Panc1 (cell line): ENCODE measurements at places on chromosomes 13 and 19. TPM values are rescaled to one million over a fixed set of nuclear protein-coding genes. Genes with fewer than 3 reads are reported as not detected.

OR10H1 gene
- total RNA-seq: not detected

DNA sequence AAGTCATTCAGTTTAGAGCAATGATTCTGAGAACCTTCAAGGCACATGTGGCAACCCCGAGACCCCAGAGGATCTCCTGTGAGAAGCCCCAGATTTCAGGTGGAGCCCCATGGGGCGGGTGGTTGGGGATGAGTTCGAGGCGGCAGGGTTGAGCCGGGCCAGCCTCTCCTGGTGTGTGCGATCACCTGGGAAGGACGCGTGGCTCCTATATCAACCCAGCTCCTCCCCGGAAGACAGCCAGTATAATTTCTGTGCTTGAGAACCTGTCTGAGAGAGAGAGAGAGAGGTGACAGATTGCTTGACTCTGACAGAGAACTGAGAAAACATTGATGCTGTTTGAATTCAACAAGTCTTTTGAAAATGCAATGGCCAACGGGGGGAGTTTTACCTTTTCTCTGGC is 89.0 kb downstream of the TEX29 start:
- DNase-seq: no peak

- no peak for DNase-seq
These were observed 1.5 kb upstream of the ATP5F1D start for GRCh38 chr19:1239796-1240737.

DNA sequence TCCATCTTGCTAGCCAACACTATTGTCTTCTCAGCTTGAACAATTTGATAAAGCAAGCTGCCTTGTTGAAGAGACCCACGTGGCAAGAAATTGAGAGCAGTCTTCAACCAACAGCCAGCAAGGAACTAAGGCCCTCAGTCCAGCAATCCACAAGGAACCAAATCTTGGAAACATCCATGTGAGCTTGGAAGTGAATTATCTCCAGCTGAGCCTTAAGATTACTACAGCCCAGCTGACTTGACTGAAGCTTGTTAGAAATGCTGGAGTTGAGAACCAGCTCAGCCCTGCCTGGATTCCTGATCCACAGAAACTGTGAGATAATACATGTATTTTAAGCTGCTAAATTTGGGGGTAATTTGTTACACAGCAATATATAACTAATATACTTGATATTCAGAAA is 26.2 kb upstream of the DCT start:
- DNase-seq: no peak

TMEM145 gene
- total RNA-seq: 3.0 TPM

- no peak for DNase-seq
These were observed 748 bp downstream of the LHFPL6 start for GRCh38 chr13:39602277-39602613.

GRCh38 chr13:37207691-37208451 is 102.4 kb upstream of the CSNK1A1L start:
- DNase-seq: no peak

DNA sequence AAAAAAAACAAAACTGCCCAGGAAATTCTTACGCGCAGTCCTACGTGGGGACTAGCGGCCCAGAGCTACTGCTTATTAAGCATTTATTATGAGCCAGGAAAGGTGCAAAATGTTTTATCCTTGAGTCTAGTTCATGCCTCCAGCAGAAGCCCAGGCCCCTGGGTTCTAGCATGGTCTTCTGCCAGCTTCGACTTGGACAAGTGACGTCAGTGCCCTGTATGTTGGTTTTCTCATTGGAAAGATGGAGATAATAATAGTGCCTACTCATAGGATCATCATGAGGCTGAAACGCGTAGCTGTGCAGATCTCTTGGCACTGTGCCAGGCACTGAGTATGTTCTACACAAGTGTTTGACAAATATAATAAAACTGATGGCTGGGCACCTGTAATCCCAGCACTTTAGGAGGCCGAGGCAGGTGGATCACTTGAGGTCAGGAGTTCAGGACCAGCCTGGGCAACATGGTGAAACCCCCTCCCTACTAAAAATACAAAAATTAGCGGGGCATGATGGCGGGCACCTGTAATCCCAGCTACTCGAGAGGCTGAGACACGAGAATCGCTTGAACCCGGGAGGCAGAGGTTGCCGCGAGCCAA is 12.4 kb upstream of the SULT2B1 start:
- DNase-seq: no peak

GRCh38 chr19:50501186-50501567 is 9.8 kb downstream of the JOSD2 start:
- no peak for DNase-seq

- DNase-seq: no peak
These were observed 100.2 kb downstream of the ENOX1 start for GRCh38 chr13:43686557-43686956.

KBTBD7 gene
- 5.5 TPM for total RNA-seq

IGLON5 gene
- 0.13 TPM for total RNA-seq

DNA sequence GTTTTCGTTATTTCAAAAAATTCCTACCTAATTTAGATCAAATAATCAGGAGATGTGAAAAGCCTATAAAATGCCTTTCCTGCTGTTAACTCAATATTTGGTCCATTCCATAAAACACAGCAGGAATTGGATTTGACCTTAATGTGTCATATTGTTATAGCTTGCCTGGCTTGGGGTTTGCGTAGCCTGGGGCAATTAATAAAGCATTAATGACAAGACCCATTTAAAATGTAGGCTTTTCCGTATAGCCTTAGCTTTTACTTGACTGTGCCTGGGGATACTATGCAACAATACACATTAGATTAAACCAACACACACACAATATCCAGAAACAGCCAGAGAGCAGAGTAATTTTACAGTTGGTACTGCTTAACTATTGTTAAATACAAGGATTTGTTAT is 117.2 kb upstream of the MAB21L1 start:
- DNase-seq: no peak

DNA sequence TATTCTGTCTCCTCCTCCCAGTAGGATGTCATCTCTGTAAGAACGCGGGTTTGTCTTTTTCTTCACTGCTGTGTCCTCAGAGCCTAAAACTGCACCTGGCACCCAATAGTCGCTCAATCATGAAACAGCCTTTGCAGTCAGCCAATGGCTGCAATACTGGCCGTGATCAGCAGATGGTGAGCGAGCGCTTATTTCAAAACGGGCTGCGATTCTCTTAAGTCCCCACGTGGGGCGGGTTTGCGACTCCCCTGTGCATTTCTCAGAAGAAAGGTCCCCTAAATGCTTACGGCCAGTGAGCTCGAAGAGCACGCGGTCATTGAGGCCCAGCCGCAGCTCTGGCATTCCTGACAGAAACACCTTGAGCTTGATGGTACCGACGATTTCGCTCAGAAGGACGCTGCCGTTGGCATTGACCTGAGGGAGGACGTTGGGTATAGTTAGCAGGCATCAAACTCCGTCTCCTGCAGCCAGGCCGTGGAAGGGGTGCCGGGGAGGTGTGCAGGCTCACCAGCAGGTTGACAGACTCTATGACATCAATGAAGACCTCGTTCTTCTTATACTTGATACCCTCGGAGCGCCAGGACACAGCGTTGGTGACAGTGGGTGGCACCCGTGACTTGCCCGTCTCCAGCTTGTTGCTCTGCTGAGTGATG is 6.0 kb downstream of the AP1M2 start:
- DNase-seq: peak; percentile 76

KIR3DL1 gene
- total RNA-seq: not detected

DNA sequence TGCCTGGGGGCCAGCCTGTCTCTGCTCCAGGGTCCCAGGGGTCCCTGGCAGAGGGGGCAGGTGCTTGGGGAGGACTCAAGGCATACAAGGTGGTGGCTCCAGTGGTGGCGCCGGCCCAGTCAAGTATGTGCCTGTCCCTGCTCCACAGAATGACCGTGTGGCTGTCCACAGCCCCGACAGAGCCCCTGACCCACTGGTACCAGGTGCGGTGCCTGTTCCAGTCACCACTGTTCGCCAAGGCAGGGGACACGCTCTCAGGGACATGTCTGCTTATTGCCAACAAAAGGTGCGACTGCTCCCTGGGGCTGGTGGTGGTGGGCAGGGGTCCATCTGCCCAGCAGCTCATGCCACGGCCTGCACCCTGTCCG is 8.2 kb downstream of the YIPF2 start:
- DNase-seq: no peak

DNA sequence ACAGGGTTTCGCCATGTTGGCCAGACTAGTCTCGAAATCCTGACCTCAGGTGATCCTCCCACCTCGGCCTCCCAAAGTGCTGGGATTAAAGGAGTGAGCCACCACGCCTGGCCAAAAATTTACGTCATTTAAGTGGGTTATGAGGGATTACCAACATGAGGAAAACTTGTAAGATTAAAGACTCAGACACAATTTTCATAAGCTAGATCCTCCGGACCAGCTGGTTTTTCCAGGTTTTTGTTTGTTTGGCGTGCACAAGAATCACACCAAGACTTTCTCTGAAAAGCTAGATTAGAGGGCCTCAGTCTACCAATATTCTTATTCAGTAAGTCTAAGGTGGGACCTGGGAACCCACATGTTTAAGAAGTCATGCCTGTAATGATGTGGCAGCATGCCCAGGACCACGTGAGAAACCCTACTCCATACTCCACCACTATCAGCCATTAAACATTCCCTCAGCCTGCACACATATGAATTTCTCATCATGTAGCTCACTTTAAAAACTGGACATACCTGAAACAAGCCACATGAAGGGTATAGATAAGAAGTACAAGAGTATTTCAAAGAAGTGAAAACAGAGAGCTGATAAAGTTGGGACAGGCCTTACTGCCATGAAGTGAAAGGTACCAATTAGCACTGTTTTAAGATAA is 25.7 kb downstream of the DIAPH3 start:
- no peak for DNase-seq

- DNase-seq: no peak
These were observed 192.0 kb upstream of the SOX1 start for GRCh38 chr13:111874981-111875380.

GRCh38 chr19:1261538-1261797 is 7.7 kb upstream of the CIRBP start:
- DNase-seq: no peak

GRCh38 chr13:113863524-113864272 is at the start of gene GAS6:
Gene GAS6 (minus strand): TSS chr13:113864076. CDS start chr13:113863920, 156 bp downstream.
- DNase-seq: no peak

DNA sequence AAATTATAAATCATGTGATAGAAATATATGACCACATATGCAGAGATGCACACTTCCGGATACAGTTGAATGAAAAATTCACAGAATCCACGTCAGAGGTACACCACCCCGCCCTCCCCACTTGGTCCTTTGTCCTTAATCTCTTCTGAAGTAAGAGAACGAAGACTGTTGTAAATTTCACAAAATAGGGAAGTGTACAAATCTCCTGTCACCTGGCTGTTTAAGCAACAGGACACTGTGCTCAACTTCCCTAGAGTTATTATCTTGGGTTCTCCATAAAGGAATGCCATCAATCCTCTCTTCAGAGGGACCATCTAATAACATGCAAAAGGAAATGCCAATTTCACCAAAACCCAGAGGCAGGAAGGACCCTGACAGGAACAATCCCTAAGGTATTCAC is 10.5 kb upstream of the CEACAM6 start:
- DNase-seq: no peak

TPP2 gene
- total RNA-seq: 31.6 TPM

DNA sequence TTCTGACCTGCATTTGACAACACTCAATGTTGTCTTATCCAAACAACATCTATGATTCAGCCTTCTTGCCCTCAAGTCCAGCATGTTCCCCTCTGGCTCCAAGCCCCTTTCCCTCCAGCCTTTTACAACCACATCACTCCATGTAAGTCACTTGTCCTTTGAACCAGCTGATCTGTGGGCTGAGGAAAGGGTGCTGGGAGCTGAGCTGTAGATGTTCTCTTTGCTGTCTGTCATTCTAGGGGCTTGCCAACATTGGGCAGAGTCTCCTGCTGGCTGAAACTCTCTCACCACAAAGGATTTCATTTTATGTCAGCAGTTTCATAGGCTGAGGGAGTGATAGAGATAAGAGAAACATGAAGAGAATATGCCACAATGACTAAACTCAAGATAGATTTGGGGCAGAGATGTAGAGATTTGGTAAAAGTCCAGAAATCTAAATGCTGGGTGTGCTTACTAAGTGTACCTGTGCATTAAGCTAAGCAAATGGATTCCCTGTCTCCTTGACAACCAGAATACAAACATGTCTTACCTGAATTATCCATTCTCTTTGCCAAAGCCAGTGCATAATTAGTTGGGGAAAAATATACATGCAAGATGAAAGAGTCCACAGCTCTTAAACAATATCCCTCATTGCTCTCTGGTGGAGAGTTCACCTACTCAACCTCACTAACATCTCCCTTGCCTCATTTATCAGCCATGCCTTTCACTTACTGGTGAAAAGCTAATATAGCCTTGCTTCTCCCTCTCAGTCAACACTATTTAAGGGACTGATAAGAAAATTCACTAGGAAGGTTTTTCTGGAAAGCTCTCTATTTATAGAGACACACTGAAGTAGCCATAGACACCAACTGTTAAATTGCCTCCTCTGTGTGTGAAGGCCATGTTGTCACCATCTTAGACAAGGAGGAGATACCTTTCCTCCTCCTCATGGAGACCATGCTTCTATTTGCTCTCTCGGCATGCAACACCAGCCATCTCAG is 175.5 kb upstream of the SERP2 start:
- no peak for DNase-seq

GRCh38 chr13:70864731-70865130 is 756.5 kb upstream of the KLHL1 start:
- DNase-seq: no peak

DNA sequence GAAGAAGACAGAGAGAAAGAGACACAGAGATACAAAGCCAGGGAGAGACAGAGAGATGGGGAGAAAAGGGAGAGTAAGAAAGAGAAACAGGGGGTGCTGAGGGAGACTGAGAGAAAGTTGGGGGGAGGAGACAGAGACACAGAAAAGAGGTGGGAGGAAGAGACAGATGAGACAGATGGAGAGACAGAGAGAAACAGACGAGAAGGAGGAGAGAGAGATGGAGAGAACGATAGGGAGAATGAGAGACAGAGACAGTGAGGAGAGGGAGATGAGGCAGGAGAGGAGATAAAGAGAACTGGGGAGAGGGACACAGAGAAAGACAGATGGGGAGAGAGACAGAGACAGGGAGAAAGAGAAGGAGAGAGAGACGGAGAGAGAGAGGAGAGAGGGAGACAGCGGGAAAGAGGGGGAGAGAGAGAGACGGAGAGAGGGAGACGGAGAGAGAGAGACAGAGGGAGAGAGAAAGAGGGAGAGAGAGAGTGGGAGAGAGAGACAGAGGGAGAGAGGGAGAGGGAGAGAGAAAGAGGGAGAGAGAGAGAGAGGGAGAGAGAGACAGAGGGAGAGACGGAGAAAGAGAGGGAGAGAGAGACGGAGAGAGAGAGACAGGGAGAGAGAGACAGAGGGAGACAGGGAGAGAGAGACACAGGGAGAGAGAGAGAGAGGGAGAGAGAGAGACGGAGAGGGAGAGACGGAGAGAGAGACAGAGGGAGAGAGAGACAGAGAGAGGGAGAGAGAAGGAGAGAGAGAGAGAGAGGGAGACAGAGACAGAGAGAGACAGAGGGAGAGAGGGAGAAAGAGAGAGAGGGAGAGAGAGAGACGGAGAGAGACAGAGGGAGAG is 12.6 kb downstream of the JOSD2 start:
- no peak for DNase-seq

- DNase-seq: no peak
These were observed at the start of gene HCST for GRCh38 chr19:35901854-35902661. Gene HCST (plus strand): TSS chr19:35902529. CDS start chr19:35902594, 65 bp downstream.

DNA sequence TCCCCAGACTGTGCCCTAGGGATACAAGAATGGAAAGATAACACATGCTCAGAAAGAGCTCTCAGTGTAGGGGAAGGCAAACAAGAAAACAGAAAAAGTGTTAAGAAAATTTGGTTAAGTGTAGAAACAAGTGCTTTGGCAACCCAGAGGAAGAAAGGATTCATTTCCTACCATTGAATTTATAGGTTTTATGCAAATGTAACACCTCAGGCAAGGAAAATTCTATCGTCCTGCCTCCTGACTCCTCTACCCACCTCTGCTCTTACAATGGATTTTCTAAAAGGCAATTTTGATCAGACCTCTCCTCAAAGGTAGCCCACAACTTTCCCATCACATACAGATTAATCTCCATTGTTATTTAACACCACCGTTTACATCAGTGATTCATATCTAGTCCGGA is 298.7 kb downstream of the RFC3 start:
- DNase-seq: no peak
